NCI-H2081 treated with DMSO at 0.1 percent for 48 hours (cell line): ENCODE measurements at places on chromosomes 7 and 10.

DNA sequence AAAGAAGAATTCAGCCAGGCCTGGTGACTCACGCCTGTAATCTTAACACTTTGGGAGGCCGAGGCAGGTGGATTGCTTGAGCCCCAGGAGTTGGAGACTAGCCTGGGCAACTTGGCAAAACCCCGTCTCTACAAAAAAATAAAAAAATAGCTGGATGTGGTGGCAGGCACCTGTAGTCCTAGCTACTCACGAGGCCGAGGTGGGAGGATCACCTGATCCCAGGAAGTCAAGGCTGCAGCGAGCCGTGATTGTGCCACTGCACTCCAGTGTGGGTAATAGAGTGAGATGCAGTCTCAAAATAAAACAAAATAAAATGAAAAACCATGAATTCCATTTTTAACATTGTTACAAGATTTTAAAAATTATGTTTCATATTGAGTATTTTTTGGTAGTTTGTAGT is 988.9 kb upstream of the ZNF722 start:
- DNase-seq = no peak

DNA sequence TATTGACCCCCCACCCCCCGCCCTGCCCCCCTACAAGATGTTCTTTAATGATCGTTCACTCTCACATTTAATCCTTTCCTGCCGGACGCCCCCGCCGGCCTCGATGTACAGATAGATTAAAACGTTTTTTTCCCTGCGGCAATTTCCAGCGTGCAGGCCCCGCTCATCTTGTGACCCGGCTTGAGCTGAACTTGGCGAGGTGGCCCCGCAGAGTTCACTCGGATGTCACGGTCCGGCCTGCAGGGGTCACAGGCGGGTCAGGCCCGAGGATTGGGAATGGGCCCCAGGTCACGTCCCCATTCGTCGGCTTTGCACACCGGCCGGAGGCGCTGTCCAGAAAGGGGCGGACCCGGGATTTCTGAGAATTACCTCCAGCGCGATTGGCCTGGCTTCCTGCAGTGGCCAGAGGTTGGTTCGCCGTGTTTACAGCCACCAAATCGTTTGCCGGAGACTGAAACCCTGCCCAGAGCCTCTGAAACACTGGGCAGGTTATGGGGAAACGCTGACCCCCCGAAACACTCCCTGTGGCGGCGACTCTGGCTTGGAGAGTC is 1.9 kb upstream of the CYP26A1 start:
- DNase-seq = no peak

DNA sequence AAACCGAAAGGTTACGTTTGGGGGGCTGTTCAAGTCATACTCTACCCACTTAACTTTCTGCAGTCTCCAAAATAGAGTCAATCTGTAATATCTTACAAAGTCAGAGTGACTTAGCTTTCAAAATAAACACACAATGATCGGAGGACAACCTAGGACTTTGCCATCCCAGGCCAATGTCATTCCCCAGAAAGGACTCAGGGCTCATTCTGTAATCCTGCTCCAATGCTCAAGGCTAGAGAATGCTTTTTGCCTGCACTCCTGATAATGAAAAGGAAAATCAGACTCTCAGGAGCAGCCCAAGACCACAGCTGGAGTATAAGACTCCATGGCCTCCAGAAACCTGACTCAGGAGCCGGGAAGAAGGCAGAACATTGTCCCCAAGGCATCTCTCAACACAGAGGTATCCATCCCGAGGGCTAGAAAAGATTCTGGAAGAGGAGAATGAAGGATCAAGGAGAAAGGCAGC is 28.5 kb upstream of the ASCC1 start:
- DNase-seq = no peak

GRCh38 chr10:122331615-122332446 is 42.7 kb upstream of the PLEKHA1 start:
- no peak for DNase-seq

GRCh38 chr10:34587002-34587679 is 228.0 kb downstream of the PARD3 start:
- no peak for DNase-seq

DNA sequence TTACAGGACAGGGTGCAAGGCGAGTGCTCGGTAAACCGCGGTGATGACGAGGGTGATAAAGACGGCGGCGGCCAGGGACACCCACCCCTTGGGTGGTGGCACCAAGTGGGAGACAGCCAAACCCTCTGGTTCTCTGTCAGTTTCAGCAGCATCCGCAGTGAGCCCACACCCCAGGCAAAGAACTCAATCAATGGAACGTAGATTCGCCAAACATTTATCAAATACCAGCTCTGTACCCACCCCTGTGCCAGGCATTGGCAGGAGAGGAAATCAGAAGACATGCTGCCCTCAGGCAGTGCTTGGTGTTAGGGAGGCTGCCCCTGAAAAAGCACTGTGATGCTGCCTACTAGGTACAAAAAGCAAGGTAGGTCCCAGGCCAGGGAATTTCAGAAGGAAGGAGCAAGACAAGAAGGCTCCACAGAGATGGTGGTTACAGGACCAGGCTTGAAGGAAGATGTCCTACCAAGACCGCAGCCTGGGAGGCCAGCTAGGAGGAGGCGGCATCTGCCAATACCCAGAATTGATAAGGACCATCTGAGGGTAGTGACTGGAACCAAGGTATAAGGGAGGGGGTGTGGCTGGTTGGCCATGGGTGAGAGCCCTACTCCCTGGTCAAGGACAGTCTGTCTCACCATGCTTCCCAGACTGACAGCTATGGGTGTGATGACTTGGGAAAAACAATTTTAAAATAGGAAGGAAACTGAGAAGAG is 10.2 kb upstream of the PNLIPRP2 start:
- no peak for DNase-seq

DNA sequence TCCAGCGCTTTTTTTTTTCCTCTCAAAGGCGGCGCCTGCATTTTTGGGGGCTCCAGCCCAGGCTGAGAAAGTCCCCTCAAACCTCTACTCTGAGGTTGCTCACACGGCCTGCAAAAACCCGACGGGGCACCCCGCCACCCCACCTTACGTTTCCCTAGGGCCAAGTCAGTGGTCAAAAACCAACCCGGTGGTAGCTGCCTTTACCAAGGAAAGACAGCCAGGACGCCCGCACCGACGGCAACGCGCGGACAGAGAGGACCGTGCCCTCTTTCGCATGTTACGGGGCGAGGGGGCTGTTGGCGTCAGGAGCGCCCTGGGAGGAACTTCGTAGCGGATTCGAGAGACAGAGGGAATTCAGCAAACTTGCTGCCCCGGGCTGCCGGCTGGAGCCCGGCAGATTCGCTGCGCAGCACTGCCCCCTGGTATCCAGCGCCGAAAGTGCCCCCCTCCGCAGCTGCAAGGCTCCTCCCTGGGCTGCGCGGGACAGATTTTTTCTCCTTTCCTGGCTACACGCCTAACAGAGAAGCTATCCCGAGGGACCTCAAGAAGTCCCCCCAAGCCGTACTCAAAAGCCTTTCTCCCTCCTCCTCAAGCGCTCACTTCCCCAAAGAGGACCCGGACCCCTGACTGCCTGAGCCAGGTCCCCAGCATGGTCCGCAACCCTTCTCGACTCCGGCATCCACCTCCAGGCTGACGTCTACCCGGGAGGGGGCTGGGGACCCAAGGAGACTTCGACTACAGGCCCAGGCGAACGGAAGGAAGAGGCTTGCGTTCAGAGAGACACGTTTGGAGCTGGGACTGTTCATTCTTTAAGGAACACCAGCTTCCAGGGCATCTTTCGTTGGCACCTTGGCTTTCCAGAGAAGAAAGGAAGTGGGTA is 27.7 kb upstream of the VAX1 start:
- no peak for DNase-seq

DNA sequence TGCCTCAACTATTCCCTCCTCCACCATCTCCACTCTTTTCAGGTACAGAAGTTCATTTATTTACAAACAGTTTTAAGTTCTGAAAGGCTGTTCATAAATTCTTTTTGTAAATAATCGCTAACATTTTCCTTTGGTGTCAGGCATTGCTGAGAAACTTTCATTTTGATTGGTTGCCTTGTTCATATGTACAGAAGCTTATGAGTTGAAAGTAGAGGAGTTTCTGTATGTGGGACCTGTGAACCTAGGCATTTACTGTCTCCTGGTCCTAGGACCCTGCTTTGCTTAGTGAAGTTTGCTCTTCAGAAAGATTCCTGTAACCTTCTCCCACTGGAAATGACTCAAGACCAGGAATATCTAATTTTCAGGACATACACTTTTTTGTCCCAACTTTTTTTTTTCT is 30.4 kb downstream of the CCSER2 start:
- DNase-seq = no peak

GRCh38 chr10:106280896-106281460 is 883.5 kb downstream of the SORCS1 start:
- DNase-seq = no peak

GRCh38 chr7:15178065-15178464 is 275.5 kb upstream of the DGKB start:
- no peak for DNase-seq

- DNase-seq = no peak
These were observed 42.9 kb upstream of the TOMM7 start for GRCh38 chr7:22865602-22865960.

DNA sequence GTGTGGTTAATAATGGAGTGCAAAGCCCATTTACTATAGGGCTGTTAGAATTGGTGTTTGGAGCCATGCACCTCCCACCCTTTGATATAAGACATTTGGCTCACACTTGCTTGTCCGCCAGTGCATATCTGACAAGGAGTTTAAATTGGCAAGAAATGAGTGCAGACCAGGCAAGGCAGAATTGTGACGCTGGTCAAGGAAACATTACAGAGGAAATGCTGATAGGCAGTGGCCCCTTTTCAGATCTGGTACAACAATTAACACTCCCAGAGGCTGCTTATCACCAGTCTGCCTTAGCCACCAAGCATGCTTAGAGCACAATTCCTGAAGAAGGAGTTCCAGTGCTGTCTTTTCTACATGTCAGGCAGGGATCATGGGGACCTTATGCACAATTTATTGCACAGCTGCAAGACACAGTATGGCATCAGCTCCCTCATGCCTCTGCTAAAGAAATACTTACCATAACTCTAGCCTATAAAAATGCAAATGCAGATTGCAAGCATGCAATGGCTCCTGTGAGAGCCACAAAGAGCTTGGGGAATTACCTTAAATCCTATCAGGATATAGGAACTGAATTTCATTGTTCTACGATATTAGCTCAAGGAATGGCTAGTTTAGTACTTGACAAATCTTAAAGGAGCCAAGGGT is 35.2 kb downstream of the OR13A1 start:
- DNase-seq = no peak

- DNase-seq = no peak
These were observed 152.6 kb upstream of the FZD8 start for GRCh38 chr10:35794703-35795102.

GRCh38 chr7:96287132-96287531 is 34.8 kb downstream of the SLC25A13 start:
- no peak for DNase-seq

DNA sequence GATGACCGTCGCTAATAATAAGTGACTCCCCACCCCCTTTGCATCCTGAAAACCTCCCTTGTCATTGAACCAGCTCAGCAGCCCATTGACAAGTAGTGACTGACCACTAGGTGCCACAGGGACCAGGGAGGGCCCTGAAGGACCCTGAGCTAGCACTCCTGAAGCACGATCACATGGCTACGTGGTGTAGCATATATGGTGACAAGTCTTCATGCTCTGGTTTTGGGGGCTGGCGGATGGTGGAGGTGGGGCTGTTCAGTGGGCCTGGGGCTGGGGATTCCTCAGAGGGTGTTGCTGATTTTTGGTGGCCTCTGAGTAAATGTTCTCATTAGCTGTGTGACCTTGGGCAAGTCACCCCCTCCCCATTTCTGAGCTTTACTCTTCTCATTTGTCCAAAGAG is 4.7 kb downstream of the ADAMTS14 start:
- DNase-seq = no peak

DNA sequence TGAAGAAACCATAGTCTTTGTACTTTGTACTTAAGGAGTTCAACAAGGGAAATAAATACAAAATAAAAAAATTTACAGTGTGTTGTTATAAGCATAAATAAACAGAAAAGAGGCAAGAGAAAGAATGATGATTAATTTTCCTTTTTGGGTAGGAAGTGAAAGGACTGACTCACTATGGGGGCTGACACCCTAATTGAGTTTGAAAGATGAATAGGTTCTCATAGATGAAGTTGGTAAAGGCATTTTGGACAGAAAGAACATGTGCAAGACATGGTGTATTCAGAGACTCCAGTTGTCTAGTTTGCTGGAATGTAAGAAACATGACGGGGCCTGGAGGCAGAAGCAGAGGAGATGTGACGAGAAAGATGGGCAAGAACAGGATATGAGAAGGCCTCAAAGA is 83.7 kb downstream of the VPS50 start:
- no peak for DNase-seq

DNA sequence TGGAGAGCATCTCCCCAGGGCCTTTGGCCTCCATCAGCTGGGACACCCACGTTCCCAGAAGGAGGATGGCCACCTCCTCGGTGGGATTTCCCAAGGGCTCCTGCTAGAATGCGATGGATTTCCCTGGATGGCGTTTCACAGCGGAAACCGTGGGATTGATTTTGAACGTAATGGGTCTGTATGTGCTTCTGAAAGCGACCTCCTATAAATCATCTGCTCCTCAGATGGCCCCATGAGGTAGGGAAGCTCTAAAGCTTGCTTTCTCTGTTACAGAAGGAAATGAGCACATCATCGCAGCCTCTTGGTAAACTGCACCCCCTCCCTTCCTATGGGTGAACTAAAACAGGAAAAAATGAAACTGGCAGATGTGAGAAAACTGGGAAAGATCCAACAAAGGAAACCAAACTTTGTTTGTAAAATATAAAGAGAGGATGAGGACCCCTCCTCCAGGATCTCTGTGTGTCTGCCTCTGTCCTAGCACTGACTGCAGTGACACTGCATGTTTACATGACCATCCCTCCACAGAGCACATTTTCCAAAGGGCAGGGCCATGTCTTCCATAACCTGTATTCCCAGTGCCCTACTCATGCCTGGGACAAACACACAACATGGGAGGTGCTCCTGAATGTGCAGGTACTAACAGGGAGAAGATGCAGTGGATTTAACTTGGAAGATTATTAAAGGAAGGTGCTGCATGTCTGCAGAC is 57.6 kb downstream of the LYZL1 start:
- no peak for DNase-seq

GRCh38 chr10:101557541-101557940 is 30.5 kb downstream of the POLL start:
- DNase-seq = no peak
